Retina (tissue), 1 donor: ENCODE measurements at places on chromosomes 12 and 14.

DNA sequence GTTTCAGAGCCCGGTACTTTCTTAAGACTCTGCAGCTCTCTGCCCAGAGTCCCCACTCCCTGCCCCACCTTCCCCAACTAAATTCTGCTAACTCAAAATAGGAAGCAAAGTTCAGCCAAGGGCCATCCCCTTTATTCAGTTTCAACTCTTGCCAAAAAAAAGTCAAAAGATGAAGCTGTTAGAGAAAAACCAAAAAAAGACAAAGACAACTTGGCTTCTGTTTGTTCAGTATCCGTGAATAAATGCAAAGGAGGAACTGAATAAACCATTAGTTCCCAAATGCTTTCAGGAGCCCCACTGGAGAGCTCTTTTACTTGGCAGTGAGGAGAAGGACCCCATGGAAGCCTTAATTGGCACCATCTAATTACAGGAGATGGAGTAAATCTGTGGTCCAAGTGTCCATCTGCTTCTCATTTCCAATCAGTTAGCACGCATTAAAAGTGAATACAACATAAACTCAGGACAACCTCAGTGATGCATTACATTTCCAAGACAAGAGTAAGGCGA is 155.4 kb upstream of the GZMB start:
- DNase-seq: no peak

DNA sequence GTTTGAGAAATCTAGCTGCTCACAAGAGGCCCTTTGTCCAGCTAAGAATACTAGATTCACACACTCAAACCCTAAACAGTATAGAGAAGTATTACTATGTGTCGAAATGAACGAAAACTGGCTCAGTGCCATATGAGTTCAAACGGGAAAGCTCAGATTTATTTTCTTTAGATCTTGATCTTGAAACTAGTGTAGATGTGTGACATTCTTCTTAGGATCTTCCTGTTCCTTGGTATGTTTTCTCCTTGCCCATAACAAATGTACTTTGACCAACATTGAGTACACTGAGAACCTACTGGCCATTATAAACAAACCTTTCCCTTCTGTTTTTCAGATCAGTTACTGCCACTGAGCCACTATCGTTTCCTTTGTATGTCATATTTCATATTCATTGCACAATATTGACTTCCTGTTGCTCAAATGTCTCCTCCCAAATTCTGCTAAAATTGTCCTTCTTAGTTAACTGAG is 21.3 kb downstream of the MYBPC1 start:
- no peak for DNase-seq

DNA sequence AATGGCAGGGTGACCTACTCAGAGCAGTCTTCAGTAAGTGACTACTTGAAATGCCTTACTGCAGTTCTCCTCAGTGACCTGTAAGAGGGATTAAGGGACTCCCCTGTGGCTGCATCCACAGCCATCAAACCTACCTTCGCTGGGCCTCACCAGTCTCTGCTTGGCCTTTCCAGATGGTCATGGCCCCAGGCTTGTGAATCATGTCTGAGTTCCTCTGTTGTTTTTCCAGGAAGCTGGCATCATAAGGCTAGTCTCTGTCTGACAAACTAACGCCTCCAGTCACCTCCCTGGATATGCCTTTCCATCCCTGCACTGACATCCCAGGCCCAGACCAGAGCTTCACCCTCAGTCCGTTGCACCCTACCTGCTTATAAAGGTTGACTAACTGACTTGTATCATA is 14.0 kb downstream of the RNASE2 start:
- DNase-seq: no peak

DNA sequence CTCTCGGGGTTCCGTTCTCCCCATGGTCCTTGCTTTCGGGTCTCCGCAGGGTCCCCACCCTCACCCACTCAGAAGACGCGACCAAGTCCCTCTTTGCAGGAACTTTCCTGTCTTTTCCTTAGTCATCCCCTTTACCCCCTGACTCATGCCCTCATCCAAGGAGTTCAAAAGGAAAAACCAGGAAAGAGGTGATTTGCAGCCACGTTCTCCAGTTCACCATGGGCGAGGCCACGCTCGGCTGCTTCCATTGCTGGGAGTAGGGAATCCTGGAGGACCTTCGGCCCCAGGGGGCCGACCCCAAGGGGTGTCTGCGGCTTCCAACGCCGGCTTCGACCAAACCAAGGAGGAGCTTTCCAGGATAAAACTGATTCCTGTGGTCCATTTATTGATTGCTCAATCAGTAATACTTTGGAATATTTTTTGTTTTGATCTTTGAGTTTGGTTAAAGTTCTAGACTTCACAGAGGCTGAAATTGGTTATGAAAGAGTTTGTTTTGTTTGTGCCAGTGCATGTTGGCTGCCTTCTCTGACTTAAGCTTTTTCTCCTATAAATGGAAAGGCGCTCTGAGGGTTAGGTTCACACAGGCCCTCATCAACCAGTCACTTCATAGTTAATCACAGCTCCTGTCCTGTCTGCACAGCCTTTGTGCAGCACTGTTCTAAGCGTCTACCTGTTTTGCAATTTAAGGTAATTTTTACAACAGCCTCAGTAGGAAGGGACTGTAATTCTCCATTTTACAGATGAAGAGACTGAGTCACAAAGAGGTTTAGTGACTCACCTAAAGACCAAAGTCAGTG is 827 bp downstream of the ALDH2 start:
- DNase-seq: no peak

DNA sequence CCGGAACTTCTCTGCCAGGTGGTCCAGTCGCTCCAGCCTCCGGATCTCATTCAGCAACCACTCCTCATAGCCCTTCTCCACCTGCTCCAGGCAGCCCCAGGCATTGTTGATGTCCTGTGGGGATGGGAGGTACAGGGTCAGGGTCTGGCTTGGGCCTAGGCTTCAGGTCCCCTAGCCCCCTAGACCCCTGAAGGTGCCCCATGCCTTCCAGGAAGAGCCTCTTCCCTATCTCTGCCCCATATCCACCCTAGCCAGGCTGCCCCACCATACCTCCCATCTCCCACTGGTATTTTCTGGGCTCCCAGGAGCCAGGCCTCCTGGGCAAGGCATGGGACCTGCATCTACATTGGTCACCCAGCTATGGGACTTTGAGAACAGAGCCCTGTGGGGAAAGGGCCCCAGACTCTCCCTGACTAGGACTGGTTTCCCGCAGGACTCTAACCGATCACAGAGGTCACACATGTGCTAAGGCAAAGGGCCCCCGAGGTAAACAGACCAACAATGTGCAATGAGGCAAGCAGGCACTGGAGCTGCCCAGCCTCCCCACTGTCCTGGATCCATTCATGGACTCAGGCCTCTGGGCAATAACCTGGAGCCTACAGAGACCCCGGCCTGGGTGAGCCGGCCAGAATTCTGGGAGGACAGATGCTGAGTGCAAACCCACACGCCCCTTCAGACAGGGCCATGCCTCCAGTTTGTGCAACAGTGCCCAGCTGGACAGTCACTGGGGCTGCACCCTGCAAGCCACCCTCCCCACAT is 88.8 kb downstream of the ACTN1 start:
- DNase-seq: no peak

DNA sequence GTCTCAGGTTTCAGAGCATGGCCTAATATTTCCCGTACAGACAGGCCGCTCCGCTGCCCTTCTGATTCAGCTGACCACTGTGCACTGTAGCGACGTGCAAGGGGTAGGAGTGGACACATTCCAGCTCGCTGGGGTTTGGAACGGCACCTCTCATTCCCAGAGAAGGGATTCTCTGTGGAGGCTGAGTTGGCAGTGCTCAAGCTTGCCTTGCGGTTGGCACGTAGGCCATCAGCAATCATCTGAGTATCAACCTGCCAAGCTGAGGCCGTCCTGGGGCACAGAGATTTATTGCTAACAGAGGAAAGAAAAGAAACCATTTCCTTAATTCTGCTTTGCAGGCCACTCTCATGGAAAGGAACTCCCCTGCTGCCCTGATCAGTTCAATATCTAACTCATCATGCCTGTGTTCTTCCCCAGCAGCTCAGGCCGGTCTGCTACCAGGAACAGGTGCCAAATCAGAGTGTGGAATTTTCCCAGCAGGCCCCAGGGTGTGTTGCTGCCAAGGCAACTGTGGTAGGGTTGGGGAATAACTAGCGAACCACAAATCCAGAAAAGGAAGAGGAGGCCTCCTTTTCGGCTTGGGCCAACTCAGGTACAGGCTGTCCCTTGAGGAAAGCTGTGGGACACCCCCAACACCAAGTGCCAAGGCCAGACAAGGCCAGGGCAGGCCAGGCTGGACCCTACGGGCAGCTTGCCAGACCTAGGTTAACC is 92.5 kb downstream of the SSPN start:
- no peak for DNase-seq

DNA sequence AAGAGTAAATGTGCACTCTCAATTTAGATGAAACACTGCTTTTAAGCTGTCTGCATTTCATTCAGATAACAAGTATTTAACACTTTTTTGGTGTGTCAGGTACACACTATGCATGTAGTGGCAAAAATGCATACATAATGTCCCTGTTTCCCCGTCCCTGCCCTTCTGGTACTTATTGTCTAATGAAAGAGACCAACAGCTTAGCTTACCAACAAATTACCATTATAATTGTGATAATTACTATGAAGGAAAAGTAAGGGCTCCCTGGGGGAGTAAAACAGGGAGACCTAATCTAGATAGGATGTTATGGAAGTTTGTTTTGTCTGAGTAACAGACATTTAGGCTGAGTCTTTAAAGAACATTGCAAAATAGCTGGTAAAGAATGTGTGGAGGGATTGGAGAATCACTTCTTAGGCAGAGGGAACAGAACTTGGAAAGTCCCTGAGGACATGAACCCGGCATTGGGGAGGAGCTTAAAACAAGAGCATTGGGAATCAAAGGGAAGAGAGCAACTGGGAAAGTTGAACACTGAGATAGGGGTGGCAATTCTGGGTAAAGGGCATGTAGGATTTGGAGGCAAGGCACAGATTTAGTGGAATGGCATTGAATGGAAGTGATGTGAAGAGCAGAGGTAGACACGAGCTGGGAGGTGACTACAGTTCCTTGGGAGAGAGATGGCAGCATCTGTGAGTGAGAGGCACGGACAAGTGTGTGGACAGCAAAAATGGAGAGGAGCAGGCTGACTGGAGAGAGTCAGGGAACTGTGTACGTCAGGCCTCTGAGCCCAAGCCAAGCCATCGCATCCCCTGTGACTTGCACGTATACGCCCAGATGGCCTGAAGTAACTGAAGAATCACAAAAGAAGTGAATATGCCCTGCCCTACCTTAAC is 181.6 kb downstream of the GRIP1 start:
- DNase-seq: no peak

- DNase-seq: no peak
Observed at GRCh38 chr14:33377596-33378390, 439.1 kb downstream of the NPAS3 start.

GRCh38 chr12:103561174-103561573 is 25.9 kb upstream of the STAB2 start:
- no peak for DNase-seq

GRCh38 chr14:75292101-75292563 is 13.5 kb downstream of the FOS start:
- no peak for DNase-seq

GRCh38 chr12:131592972-131593371 is 117.9 kb upstream of the SFSWAP start:
- DNase-seq: no peak
